ENCODE measurements at places on chromosomes 12 and 14. TPM values are rescaled to one million over a fixed set of nuclear protein-coding genes. Genes with fewer than 3 reads are reported as not detected.

The ACACB gene
- 232 TPM for total RNA-seq

DNA sequence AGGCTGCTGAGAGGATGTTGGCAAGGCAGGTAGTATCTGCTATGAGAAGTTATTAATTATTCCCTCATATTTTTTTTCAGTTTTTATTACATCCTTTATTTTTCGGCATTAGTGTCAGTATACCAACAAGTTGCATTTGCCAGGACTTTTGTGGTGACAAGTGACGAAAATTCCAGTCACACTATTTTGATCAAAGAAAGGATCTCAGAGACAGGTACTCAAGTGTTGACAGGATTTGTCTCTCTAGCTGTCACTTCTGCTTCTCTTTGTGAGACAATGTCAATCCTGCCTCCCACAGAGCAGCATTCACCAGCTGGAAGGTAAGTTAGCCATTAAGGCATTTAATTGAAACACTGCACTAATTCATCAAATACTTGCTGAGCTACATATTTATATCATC is 18.0 kb upstream of the IFNG start:
- no peak for DNase-seq

The ANO2 gene
- 0.13 TPM for total RNA-seq

GRCh38 chr12:114678028-114678427 is 5.9 kb downstream of the TBX3 start:
- no peak for DNase-seq

DNA sequence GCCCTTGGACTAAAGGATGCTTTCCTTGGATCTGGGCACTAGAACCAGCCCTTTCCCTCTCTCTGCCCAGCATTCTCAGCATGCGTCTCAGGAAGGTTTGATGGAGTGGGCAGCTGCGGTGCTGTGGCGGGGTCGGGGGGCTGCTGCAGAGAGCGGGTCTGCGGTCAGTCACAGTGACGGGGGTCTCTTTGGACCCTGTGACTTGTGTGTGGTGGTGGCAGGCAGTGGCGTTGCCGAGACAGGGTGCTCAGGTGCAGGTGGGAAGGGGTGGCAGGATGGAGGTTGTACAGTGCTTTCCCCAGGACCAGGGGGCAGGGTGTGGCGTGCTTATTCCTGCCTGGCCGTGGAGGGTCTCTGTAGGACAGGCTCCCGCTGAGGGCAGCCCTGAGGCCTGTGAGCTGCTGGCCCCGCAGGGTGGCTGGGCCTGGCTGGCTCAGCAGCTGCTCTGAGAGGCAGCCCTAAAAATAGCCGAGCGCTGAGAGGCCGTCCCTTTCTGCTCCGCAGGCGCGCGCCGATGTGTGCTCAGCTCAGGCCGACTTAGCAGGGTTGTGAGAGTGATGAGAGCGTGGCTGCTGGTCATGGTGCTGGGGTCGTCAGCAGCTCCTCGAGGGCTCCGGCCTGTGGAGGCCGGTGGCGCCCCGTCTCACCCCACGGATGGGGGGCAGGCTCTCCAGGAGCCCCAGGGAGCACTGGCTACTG is 9.7 kb downstream of the PACS2 start:
- DNase-seq: no peak

- no peak for DNase-seq
Measured at GRCh38 chr12:104534857-104535248, 78.1 kb downstream of the CHST11 start.

- DNase-seq: no peak
Measured at GRCh38 chr12:92537290-92537960, 165.4 kb upstream of the PLEKHG7 start.

DNA sequence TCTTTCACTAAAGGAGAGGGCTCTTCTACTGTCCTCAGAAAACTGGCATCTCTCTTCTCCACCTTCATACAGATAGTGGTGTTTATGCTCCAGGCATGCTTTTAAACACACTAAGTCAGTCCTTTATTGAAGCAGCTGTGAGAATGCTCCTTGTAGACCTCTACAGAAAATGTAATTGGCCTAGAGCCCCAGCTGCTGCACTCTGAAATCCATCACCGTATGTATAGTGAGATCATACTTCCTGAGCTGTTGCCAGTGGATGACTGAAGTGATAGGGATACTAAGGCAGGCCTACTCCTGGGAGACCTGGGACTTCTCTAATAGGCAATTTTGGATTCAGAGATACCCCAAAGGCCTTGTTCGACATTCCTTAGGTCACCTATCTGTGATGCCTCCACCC is 535.4 kb downstream of the RPS29 start:
- DNase-seq: no peak

GRCh38 chr14:73176685-73177084 is 40.4 kb downstream of the PSEN1 start:
- DNase-seq: no peak

The SLC38A4 gene
- 518 TPM for total RNA-seq

The CLEC4C gene
- total RNA-seq: not detected

- no peak for DNase-seq
Measured at GRCh38 chr12:1777798-1778197, 42.6 kb upstream of the LRTM2 start.

DNA sequence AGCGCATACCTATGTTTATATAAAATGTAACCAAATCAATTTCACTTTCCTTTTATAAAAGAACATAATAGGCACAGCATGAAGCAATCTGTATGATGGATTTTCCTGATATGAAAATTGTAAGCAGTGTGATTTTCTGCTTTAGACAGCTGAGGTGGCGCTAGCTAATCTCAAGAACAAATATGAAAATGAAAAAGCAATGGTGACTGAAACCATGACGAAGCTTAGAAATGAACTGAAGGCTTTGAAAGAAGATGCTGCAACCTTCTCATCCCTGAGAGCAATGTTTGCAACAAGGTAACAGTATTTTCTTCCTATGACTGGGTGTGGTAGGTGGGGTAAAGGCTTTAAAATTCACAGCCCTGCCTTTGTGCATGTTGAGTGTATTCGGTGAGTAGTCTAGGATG is 65.0 kb upstream of the FGD4 start:
- DNase-seq: no peak

DNA sequence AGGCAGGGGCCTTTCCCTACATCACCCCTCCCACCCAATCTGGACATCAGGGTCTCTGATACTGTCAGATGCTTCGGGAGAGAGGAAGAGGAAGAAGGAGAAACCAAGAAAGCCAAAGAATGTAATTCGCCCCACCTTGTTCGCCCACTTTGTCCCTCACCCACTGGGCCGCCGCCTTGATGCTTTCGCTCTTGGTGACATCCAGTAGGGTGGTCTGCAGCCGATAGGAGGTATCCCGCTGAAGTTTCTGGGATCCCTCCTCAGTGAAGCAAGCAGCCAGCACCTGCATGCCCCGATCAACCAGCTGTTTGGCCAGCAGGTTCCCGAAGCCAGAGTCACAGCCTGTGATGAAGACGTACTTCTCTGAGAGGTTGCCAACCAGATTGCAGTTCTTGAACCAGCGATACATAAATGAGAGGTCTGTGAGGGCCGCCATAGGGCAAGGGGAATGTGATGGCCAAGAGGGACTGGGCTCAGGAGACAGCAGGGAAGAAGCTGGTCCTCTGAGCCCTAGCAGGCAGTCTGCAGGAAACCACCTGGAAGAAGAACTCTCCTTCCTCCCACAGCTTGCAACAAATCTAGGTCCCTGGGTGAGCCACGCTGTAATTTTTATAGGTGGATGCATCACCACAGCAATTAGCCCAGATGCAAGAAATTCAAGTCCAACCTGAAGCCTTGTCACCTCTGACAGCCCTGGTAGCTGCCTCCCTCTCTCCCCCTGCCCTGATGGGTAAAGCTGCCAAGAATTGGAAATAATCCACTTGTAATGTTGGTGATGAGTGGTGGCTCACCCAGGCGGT is at the start of gene SDR9C7:
Gene SDR9C7 (minus strand): TSS at position 583 of the 800 bp plus-strand sequence. CDS start 147 bp downstream, at position 436.
- DNase-seq: peak; percentile 33

The DPF3 gene
- total RNA-seq: 5.2 TPM

The LHX5 gene
- not detected for total RNA-seq

DNA sequence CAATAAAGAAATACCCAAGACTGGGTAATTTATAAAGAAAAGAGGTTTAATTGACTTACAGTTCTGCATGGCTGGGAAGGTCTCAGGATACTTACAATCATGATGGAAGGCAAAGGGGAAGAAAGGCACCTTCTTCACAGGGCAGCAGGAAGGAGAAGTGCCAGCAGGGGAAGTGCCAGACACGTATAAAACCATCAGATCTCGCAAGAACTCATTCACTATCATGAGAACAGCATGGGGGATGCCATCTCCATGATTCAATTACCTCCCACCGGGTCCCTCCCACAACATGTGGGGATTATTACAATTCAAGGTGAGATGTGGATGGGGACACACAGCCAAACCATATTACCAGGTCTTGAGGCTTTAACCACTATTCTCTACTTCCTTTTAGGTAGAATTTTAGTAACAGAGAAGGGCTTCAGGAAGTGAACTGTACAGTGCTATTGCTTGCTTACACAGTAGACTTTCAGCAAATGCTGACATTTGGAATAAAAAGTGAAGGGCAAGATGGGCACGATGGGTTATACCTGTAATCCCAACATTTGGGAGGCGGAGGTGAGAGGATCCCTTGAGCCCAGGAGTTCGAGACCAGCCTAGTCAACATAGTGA is 40.8 kb upstream of the OR4E1 start:
- DNase-seq: no peak

DNA sequence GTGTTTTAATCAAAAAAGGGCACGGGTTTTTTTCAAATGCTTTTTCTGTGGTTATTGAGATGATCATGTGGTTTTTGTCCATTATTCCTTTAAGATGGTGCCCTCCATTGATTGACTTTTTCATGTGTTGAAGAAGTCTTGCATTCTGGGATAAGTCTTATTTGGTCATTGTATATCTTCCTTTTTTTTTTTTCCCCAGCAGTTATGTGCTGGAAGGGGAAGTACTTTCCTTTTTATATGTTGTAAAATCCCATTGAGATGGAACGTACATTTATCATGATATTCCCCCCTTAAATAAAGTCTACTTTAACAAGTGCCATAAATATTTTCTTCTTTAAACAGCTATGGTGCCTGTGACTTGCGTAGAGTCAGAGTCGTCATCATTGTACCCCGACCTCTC is 24.8 kb upstream of the MUCL1 start:
- no peak for DNase-seq

GRCh38 chr14:103192246-103192840 is 69.1 kb downstream of the TNFAIP2 start:
- DNase-seq: no peak

GRCh38 chr12:131208425-131208824 is 254.7 kb downstream of the ADGRD1 start:
- peak; percentile 27 for DNase-seq

DNA sequence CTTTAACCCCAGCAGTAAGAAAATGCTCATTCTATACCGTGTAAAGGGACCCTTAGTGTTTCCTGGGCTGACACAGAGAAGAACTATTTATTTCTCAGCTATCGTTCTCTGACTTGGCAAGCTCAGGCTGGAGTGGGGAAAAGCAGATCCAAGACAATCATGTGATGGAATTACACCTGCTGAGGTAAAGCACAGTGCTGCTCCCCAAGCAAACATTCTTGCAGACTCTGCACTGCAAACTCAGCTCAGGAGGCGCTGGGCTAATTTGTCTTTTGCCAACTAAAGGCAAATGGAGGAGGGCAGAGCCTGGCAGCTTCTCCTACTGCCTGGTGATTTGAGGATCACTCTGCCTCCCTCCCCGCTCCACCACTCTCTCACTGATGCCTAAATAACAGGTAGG is 57.8 kb upstream of the FUT8 start:
- DNase-seq: no peak

DNA sequence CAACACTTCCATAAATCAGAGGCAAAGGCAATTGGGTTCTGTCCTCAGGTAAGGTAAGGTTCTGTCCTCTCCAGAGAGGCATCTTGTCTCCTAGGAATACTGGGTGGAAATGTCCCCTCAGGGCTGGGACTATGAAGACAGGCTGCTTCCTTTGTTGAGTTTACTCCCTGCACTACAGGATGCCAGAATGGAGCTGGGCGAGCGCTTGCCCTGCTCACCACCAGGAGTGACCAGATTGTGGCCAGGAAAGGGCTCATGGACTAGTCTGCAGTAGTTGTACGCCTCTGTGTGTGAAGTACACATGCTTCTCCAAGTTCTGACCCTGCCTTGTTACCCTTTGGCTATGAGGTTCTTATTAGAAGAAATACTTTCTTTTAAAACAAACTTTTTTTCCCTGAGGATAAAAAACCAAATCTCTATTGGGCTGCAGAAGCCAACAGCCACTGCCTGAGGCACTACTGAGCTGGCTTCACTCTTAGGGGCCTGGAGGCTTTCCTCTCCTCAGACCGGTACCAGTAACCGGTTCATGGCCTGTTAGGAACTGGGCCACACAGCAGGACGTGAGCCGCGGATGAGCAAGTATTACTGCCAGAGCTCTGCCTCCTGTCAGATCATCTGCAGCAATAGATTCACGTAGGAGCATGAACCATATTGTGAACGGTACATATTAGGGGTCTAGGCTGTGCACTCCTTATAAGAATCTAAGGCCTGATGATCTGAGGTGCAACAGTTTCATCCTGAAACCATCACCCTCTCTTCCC is 83.2 kb downstream of the DHRS2 start:
- no peak for DNase-seq

GRCh38 chr12:108367436-108367835 is 28.3 kb upstream of the CMKLR1 start:
- DNase-seq: no peak

DNA sequence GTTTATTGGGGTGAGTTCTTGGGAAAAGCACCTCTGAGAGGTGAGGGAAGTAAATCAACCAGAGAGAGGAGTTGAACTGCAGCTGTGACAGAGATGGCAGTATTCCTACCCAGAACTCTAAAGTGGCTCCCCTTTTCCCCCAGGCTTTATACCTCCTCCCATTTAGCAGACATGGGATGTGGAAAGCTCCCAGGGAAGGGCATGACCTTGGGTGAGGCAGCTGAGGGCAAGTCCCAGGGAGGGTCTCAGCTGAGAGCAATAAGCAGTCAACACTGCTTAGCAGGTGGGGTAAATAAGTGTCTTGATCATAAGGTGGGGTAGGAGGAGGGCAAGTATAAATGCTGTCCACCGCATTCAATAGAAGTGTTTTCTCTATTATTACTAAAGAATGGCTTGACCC is 143.0 kb downstream of the AKAP6 start:
- no peak for DNase-seq

GRCh38 chr12:109447482-109447881 is 29.6 kb downstream of the KCTD10 start:
- no peak for DNase-seq

GRCh38 chr12:54358191-54358944 is 5.9 kb downstream of the GPR84 start:
- no peak for DNase-seq

DNA sequence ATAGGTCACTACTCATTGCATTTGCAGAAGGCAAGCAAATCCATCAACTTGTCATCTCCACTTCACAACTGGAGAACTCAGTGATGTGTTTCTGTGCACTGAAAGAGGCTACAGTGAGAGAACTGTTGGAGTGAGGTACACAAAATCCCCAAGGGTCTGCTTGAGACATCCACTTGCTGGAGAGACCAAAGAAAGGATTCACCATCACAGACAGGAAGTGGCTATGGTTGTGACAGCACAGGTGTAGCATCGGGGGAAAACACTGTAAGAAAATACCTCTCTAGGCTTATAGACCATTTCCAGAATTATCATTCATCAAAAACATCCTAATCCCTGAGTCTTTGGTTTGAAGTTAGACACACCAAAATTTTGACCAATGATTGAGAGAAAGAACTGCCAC is 201.3 kb upstream of the OR4E1 start:
- no peak for DNase-seq

All from left lobe of liver (tissue), 2 donors.